ENCODE measurements at places on chromosomes 7 and 10.

DNA sequence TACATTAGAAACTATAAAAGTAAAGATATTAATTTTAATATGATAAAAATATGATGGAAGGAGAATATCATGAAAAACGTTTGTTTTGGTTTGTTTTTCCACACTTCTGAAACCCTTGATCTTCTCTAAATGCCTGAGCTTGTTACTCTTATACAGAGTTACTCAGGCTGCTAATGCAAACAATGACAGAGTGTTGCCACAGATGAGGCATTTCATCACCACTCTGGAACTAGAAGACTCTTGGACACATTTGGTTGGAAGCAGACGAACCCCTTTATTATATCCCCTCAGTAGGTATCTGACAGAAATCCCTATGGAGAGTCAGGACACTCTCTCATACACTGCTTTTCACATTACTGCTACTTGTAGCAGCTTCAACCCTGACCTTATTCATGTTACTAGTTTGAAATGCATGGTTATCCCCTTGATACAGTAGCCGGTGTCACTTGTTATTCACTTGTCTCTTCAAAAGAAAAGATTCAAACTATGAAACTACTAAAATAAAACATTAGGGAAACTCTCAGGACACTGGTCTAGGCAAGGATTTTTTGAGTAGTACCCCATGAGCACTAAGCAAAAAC lies 66.9 kb downstream of the SEMA3C start:
- no peak for DNase-seq

- DNase-seq: no peak
Measured at GRCh38 chr10:68989317-68989990, 851 bp downstream of the KIFBP start.

DNA sequence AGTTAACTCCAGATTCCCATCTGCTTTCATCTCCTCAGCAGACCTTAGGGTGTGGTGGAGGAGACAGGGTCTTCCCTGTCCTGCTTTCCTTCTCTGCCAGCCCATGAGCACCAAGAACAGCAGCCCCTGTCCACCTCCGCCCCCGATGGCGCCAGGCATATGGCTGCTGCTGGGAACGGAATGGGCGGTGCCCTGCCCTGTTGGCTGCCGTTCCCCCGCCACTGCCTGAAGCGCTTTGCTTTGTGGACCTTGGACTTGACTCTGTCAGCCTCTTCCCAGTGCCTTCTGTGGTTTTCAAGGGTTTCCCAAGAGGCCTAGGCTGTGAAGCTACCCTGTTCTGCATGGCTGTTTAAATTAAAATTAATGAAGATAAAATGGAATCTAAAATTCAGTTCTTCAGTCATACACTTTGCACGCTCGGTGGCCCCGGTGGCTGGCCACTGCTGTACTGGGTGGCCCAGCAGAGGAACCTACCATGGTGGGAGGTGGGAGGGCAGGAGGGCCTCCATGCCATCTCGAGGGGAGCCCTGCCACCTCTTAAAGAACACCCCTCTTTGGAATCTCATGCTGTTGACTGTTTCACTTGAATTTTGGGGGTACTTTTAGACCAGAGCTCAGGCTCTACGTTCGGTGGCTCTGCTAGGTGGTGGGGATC lies 78.7 kb downstream of the NKX6-2 start:
- DNase-seq: no peak

- no peak for DNase-seq
Measured at GRCh38 chr10:127526161-127526560, 22.9 kb upstream of the NPS start.

- DNase-seq: no peak
Measured at GRCh38 chr10:12973149-12973718, 28.3 kb downstream of the CCDC3 start.

- DNase-seq: no peak
Measured at GRCh38 chr7:75888464-75889222, 9.8 kb downstream of the RHBDD2 start.

GRCh38 chr7:105941596-105941995 lies 21.5 kb upstream of the CDHR3 start:
- DNase-seq: no peak

DNA sequence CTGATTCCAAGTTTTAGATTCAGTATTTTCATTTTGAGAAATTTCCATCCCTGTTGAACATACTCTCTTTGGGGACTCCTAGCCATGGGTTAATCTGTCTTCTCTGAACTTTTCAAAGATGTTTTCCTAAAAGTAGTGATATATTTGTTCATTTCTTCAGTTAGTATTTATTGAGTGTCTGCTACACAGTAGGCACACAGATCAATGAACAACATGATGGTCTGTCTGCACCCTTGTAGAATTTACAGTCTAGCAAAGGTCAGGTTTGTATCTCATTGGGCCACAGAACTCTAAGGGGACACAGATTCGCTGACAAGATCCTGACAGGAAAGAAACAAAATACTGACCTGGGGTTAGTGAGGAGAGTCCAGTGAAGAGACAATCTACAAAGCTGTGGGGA lies 42.2 kb upstream of the PAPSS2 start:
- no peak for DNase-seq

GRCh38 chr7:765383-765782 lies 38.3 kb upstream of the PRKAR1B start:
- DNase-seq: no peak

All from Jurkat, Clone E6-1 (cell line).